ENCODE measurements at places on chromosomes 16 and 17. TPM values are rescaled to one million over a fixed set of nuclear protein-coding genes. Genes with fewer than 3 reads are reported as not detected.

The CES1 gene
- 0.37 TPM for total RNA-seq

The SPNS2 gene
- 0.66 TPM for total RNA-seq

The KRT9 gene
- not detected for total RNA-seq

The WNK4 gene
- 0.44 TPM for total RNA-seq

The SMIM22 gene
- total RNA-seq: not detected

The PRAC1 gene
- total RNA-seq: not detected

The DNAH17 gene
- total RNA-seq: 0.19 TPM

The SOX15 gene
- 0.96 TPM for total RNA-seq

The PLA2G10 gene
- not detected for total RNA-seq

DNA sequence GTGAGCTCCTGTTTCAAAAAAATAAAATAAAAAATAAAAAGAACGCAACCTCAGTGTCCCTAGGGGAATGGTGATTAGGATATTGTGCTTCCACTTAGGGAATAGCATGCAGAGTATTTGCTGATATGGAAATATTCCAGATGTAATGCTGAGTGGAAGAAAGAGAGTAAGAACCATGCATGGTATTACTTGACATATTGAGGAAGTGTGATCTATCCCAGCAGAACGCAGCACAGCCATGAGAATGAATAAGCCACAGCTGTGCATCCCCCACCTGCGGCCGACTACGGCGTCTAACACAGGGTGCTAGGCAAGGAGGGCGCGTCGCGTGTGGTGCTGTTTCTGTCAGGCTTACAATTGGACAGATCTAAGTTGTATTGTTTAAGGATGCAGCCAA lies 49.5 kb downstream of the FOXK2 start:
- no peak for DNase-seq

DNA sequence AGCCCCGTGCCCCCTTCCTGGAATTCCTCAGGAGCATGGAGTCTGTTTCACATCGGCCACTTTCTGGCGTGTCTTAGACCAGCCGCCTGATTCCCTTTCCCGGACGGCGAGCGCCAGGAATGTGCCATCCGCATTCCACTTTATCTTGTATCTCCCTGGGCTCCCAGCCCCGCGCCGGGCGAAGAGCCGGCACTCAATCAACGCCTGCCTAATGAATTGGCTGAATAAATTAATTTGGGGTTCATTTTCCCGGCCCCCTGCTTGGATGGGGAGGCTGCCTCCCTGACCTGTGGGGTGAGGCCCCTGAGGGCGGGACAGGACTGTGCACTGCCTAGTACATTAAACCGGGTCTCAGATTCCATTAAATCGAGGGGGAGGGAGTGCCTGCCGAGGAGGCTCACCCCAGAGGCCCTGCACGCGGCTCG lies 282.3 kb upstream of the TNRC6C start:
- no peak for DNase-seq

DNA sequence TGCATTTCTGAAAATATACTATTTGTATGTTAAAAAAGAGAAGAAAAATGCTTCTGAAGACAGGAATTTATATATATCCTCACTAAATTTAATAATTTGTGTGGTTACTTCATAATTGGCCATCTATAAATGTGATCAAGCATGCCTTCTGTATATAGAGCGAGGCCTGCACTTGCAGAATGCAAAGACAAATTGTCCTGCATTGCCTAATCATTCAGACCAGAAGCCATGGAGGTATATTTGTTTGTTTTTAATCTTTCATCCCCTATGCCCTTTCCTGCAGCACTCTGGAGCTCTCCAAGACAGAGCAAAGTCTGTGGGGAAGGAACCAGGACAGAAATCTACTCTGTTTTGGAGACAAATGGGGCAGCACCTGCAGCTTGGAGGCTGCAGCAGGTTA lies 23.8 kb upstream of the DDX52 start:
- no peak for DNase-seq

- no peak for DNase-seq
Measured at GRCh38 chr16:75965504-75966374, 239.4 kb upstream of the CPHXL start.

- no peak for DNase-seq
Measured at GRCh38 chr17:43383372-43383771, 15.4 kb upstream of the ARL4D start.

DNA sequence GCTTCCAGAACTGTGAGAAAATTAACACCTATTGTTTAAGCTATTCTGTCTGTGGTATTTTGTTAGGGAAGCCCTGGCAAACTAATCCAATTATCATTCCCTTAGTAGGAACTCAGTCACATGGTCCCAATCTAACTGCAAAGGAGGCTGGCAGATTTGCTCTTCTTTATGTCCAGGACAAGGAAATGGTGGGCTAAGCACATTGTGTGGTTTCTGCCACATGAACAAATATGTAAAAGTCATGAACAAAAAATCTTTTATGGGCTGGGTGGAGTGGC lies 278.6 kb upstream of the RPL38 start:
- no peak for DNase-seq

DNA sequence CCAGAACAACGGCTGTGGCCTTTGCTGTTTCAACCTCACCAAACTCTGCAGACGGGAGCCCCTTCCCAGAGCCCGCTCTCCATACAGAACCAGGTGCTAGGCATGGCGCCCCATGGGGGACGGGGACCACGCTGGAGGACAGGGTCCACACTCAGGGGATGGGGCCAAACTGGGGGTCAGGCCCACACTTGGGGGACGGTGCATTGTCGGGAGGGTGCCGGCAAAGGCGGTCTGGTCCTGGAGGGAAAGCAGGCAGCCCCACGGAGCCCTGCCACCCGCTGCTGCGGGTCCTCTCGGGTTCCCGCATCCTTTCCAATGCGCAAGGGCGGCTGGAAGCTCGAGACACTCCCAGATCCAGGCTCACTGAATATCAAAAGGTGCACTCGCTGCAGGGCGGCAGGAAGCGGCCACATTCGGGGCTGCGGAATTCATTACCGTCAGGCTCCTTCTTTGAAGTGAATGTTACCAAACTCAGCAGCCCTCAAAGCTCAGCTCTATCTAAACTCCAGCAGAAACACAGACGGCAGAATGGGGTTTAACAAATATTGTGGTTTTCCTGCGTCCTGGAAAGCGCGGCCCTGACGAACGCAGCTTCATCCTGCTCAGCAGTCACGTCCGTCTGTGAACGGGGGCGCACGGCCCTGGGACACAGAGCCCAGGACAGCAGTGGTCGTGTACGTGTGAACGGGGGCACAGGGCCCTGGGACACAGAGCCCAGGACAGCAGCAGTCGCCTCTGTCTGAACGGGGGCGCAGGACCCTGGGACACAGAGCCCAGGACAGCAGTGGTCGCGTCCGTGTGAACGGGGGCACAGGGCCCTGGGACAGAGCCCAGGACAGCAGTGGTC lies 41.3 kb downstream of the LMF1 start:
- DNase-seq: no peak

DNA sequence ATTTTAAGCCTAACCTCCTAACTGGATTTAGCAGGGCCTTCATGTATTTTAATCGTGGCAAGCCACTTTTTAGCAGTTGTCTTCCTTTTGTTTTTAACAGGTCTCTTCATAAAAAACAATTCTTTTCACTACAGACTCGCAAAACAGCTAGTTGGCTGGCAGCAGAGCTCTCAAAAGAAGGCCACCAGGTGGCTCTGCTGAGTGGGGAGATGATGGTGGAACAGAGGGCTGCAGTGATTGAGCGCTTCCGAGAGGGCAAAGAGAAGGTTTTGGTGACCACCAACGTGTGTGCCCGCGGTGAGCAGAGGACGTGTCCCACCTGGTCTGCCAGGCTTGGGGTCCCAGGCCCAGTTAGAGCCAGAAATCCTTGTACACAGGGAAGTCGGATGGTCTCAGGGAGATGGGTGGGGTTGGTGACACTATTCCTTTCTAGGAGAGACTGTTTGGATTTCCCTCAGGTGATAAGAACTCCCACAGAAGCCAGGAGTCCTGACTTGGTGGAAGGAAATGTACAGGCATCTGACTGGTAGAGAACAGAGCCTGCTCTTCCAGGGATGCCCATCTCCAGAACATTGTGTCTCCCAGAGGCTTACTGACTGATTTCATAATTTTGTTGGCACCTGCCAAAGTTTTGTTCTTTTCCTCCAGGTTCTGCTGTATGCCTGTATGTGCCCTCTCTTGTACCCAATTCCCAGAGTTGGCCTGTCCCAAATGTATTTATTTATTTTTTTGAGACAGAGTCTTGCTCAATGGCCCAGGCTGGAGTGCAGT lies 14.9 kb upstream of the DDX19A start:
- DNase-seq: no peak

DNA sequence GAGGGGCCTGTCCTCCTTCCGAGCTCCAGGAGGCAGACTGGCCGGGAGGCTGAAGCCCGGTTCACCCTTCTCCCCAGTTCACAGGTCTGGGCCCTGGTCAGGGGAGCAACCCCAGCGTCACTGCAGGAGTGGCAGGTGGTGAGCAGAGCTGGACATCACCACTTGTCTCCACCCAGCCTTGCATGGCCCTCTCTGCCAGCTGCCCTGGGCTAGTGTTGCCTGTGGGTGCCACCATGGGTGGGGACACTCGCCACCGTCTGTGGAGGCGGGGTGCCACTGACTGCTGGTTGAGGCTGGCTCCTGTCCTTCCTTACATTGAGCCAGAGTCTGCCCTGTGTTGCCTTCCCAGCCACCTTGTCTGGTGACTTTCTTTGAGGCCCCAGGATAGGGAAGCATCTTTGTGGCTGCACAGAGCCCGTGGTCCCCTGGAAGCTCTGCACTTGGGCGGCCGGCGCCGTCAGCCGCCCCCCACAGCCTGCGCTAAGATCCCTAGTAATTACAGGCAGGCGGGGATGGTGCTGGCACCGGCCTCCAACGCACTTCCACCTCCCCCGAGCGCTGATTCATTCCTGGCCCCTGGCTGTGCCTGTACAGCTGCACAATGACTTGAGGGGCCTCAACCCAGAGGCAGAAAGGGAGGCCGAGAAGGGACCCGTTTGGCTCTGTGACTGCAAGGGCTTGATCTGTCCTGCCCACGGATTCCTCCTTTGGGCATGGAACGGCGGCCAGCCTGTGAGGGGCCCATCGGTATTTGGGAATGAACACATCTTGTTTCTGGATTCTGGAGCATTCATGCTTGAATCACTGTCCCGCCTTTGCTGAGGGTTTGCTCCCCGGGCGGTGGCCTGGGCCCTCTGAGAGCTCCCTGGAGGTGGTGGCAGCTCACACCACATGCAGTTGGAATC lies 5.2 kb downstream of the BAIAP2 start:
- DNase-seq: no peak

DNA sequence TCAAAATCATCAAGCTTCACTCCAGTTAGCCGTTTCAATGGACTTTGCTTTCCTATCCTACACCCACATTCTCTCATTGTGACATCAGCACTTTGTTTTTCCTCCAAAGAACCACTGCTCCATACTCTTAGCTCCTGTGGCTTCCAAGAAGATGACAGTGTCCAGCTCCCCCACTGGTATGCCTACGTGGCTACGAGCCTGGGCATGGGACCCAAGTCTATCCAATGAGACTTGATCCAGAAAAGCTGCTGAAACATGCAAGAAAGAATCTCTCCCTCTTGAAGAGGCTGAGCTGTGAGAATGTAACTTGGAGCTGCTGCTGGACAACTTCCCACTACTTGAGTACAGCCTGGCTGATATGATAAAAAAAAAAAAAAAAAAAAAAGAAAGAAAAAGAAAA lies 9.4 kb downstream of the TOX3 start:
- DNase-seq: no peak

GRCh38 chr17:70521821-70522256 lies 352.5 kb downstream of the KCNJ2 start:
- DNase-seq: no peak

GRCh38 chr17:80319999-80320344 lies 59.3 kb downstream of the RNF213 start:
- no peak for DNase-seq
